ENCODE measurements at places on chromosomes 5 and 9. TPM values are rescaled to one million over a fixed set of nuclear protein-coding genes. Genes with fewer than 3 reads are reported as not detected.

Gene IRX2
- 7.3 TPM for total RNA-seq

Gene KCNMB1
- total RNA-seq, result 0.76 TPM

Gene ANKRD18A
- 2.9 TPM for total RNA-seq

Gene CEMIP2
- 9.3 TPM for total RNA-seq

Gene MRPL22
- 74.7 TPM for total RNA-seq

Gene SYK
- total RNA-seq, result 4.2 TPM

Gene RAB3C
- 0.92 TPM for total RNA-seq

Gene IFNE
- not detected for total RNA-seq

Gene MAMDC4
- 12.8 TPM for total RNA-seq

Gene DBH
- total RNA-seq, result not detected

Gene DAB2
- total RNA-seq, result 41.9 TPM

Gene ZBTB26
- total RNA-seq, result 4.6 TPM

Gene TRAF1
- 2.1 TPM for total RNA-seq

Gene ANKRD33B
- 4.1 TPM for total RNA-seq

Gene SV2C
- total RNA-seq, result 0.22 TPM

Gene ZNG1C
- 12.7 TPM for total RNA-seq

Gene NR6A1
- 1.2 TPM for total RNA-seq

Gene HMMR
- 0.92 TPM for total RNA-seq

Gene PPIC
- total RNA-seq, result 46.0 TPM

Gene CER1
- total RNA-seq, result not detected

Gene TOR4A
- 16.5 TPM for total RNA-seq

Gene NDST1
- 60.4 TPM for total RNA-seq

Gene ZNF474
- total RNA-seq, result not detected
